NCI-H526 (cell line): ENCODE measurements at places on chromosomes 6 and 20.

GRCh38 chr6:26420688-26421171 lies 18.7 kb downstream of the BTN3A1 start:
- no peak for DNase-seq

GRCh38 chr6:111721753-111722154 lies 116.1 kb upstream of the TRAF3IP2 start:
- peak; percentile 36 for DNase-seq

DNA sequence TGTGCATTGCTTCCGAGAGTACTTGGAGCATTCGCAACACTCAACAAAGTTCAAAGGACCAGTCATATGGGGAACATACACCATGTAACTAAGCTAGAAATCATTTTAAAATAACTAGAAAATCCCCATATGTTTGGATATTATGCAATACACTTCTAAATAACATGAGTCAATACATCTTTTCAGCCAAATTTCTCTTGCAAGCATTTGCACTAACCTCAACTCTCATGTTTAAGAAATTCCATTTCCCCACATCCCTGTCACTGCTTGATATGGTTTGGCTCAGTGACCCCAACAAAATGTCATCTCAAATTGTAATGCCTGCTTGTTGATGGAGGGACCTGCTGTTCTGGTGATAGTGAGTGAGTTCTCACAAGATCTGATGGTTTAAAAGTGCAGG lies 85.7 kb upstream of the CST7 start:
- DNase-seq = no peak

DNA sequence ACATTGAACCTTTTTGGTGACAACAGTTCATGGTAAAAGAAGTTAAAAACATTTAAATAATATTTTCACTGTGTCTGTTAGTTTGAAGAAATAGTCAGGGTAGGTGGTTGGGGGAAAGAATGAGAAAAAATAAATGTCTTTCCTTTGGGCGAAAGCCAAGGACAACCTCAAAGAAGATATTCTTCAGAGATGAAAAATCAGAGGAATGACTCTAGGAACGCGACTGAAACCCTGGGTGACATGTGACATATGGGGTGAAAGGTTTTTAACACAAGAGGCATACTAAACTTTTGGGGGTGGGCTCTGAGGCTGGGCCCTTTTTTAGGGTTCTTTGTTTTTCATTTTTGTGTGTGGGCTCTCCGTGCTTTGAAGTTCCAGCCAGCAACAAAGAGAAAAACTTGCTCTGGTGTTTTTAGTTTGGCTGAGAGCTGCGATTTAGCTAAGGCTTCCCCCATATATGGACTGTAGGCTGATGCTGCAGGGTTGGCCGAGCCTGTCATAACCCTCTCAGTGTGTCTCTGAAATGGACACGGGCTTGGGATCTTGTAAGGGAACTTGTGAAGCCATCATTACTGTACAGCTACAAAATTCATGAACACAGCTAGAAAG lies 610.1 kb upstream of the ARID1B start:
- no peak for DNase-seq

- no peak for DNase-seq
Observed at GRCh38 chr20:36144336-36144735, 10.2 kb upstream of the EPB41L1 start.

- DNase-seq = no peak
Observed at GRCh38 chr6:48233063-48233462, 122.1 kb upstream of the PTCHD4 start.

DNA sequence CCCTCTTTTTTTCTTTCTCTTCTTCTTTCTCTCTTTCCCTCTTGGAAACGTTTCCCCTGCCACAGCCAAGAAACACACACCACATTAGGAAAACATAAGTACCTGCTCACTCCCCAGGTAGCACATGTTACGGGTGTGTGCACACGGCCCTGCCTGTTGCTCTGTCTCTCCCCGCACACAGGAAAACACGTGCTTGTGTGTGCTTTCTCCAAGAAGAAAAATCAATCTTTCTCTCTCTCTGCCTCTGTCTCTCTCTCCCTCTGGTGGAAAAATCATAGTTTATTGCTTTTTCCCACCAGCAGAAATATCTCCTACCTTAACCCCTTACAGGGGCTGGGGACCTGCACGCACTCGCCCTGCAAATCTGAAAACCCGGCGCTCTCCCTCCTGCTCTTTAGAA lies 102.3 kb downstream of the EDN3 start:
- DNase-seq = no peak

GRCh38 chr6:53347250-53347920 lies 1.4 kb downstream of the ELOVL5 start:
- no peak for DNase-seq

- DNase-seq = no peak
Observed at GRCh38 chr20:17645546-17646208, 36.4 kb downstream of the RRBP1 start.
